ENCODE measurements at places on chromosomes 3 and 15.

- DNase-seq, result no peak
Observed at GRCh38 chr3:154759966-154760365, 320.2 kb upstream of the MME start.

DNA sequence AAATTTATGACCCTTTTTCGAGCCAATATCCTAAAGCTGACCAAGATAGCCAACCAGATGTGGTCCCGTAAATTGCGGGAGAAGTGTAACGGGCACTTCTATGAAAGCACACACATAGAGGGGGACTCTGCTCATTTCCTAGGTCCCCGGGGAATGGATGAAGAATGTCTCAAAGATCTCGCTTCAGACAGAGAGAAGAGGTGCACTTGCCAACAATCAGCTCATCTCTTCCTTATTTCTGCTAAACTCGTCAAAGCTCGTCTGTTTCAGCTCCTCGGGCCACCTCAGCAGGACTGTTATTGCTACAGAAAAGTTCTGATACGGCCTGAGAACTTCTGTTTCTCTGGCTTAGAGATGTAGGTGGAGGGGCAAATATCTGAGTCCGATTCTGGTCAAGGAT lies 71.8 kb downstream of the TM2D3 start:
- no peak for DNase-seq

- DNase-seq, result no peak
Observed at GRCh38 chr3:70507486-70507885, 195.0 kb upstream of the MDFIC2 start.

DNA sequence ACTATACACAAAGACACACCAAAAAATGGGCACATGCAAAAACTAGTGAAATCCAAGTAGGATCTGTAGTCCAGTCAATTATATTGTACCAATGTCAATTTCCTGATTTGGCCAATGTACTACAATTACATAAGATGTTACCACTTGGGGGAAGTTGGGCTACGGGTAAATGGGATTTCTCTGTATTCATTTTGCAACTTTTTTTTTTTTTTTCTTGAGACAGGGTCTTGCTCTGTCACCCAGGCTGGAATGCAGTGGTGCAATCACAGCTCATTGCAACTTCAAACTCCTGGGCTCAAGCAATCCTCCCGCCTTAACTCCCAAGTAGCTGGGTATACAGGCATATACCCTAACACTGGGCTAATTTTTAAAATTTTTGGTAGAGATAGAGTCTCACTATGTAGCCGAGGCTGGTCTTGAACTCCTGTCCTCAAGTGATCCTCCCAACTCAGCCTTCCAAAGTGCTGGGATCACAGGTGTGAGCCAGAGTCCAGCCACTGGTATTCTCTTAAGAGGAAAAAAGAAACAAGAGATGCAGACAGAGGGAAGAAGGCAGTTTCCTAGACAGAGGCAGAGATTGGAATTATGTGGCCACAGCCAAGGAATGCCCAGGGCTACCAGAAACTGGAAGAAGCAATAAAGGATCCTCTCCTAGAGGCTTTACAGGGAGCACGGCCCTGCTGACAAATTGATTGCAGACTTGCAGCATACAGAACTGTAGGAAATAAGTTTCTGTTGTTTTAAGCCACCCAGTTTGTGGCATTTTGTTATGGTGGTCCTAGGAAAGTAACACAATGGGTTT lies 33.3 kb downstream of the TFDP2 start:
- no peak for DNase-seq

DNA sequence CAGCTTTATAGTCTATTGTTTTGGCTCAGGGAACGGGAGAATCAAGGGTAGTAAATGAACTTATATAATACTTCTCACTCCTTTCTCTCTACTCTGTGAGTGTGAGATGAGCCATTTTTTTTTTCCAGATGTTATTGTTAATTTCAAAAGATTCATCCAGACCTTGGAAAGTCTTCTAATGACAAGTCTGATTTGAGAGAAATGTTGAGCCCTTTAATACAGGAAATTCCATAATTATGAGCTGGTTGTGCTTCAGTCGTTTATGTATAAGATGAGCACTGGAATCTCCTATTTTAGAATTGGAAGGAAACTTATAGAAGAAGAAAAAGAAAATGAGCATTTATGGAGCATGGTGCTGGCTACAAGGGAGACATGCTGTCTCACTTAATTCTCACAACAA lies 92.0 kb downstream of the FBN1 start:
- no peak for DNase-seq

- no peak for DNase-seq
Observed at GRCh38 chr3:138199851-138200250, 12.8 kb downstream of the ARMC8 start.

DNA sequence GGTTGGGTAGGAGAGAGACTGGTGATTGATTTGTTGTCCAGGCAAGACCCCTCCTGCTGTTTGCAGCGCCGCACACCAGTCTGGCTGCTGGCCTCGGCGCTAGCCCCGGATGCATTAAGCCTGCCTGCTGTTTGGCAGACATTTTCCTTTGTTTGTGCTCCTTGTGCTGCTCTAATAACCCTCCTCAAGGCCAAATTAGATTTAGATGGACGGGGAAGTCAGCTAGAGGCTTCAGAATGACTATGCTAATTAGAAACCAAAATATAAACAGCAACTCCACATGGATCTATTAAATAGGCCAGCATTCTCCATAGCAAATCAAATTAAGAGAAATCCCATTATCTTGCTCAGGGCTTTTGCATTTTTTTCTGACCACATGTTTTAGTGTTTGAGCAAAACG lies 445.2 kb downstream of the SQOR start:
- DNase-seq, result no peak

DNA sequence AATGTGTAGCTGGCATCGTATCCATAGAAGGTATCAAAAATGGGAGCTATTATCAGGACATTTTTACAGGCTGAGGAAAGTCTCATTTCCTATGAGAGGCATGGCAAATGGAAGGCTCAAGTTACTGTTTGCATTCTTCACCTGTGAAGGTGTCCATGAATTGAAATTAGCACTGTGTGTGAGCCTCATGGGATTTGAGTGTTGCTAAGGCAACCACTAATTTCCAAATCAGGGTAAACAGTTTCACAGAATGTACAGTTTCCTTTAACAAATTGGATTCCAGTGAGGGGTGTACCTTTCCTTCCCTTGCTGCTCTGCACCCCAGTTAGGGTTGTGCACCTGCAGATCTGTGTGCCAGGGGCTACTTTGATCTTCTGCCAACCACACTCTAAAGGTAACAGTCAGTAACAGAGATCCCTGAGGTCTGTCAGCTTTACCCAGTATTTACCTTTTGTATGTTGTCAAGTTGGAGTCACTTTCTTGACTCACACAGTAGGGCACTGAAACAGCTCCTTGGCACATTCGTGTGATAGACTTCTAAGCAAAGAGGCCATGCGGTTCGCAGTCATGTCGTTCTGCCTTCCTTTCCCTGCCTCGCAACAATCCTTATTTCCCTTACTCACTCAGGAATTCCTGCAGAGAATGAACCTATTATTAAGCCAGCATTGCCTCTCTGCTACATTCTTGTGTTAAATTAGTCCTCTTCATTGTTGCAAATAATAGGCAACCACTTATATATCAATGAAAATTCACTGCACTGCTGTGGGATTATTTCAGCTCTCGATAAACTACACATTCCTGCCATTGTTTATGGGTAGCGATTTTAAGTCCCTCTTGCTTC lies 129.8 kb upstream of the GBE1 start:
- no peak for DNase-seq

- DNase-seq, result no peak
Observed at GRCh38 chr3:100850701-100851100, 141.4 kb downstream of the TFG start.

GRCh38 chr3:165729756-165730155 lies 107.5 kb downstream of the BCHE start:
- DNase-seq, result no peak

Measured in activated CD8-positive, alpha-beta memory T cell treated with anti-CD3 and anti-CD28 coated beads for 1 hour (primary cell).